ENCODE measurements at places on chromosomes 16 and 17.

- no peak for DNase-seq
Observed at GRCh38 chr16:27291722-27292240, 22.0 kb upstream of the IL4R start.

GRCh38 chr17:57257195-57257894, 1.0 kb downstream of the MSI2 start:
- no peak for DNase-seq

- no peak for DNase-seq
Observed at GRCh38 chr16:78365366-78365765, 265.9 kb downstream of the WWOX start.

DNA sequence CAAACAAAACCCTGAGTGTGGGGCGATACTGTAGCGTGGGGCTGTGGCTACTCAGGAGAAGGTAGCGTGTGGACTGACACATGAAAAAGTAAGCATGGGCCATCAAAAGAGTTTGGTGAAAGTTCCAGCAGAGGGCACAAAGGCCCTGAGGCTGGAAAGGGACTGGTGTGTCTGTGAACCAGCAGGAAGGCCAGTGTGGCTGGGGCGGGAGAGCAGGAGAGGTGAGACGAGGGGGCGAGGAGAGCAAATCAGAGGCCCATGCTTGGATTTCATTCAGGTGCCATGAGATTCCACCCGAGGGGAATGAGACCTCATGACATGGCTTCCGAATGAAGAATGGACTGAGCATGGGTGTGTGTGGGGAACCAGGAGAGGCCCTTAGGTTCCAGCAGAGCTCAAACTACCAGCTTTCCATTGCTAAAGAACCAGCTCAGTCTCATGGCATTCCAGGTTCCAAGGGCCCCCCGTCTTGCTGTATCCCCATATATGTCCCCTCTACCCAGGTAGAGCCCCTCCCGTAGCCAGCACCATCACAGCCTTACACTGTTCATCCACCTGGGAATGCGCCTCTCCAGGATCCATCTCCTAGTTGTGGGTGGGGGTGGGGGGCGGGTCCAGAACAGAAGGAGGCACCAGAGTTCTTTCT, 31.1 kb downstream of the TRPV2 start:
- DNase-seq: no peak

DNA sequence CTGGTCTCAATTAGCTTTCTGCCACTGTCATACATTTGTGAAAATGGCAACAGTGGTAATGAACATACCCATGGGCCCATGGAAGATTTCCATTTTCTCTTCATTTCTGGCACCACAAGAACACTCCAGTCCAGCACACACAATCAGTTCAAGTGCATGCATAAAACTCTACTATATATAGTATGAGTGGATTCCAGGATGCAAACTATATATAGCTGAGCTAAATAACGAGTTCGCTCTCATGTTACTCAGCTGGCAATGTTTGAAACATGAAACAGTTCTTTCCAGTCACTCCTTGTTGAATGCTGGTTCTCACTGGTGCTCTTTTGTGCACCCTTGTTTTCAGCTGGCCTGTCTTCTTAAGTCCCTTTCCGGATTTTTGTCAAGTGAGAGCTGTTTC, 75.2 kb upstream of the DHX40 start:
- DNase-seq: no peak

DNA sequence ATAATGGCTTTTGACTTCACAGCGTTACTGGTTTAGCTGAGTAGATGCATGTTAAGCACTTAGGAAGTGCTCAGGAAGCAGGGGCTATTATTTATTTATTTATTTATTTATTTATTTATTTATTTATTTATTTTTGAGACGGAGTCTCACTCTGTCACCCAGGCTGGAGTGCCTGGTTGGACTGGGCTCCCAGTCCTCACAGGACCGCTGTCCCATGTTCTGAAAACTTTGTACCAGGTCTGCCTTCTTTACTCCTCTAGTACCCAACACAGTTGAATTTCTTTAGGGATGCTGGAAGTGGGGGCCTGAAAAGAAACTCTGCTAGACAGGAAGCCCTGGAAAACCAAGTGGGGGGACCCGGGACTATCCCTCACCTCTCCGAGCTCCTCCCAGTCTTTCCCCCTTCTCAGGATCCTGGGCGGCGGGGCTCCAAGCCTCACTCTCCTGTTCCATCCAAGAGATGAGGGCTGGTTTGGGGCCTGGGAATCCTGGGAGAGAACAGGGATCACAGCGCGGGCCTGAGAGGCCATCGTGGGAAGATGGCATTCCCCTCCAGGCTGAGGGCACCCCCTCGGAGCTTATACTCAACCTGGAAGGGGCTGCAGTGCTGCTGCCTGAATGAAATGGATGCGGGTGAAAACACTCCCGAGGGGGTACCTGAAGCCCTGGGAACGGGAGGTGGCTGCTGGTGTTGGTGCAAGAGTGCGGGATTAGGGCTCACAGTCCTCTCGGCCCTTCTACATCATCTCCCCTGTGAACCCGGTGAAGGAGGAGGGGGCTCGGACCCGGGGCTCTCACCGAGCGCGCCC, 674 bp downstream of the ZNF688 start:
- DNase-seq: peak; percentile 57

GRCh38 chr16:19236561-19237209, 48.8 kb upstream of the CLEC19A start:
- no peak for DNase-seq

DNA sequence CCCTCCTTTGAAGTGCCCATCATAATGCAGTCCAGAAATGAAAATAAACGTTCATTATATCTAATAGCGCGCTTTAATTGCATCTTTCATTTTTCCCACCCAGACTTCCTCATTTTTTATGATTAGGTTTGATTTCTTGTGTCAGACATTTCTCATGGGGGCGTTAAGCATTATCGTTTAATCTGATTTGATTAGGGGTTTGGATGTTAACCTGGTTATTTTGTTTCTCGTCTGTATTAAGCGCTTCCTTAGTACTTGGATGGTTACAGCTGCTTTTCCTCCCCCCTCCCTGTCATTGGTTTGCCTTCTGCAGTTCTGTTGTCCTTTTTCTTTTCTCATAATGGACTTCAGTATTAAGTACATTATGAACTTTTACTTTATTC, 540 bp downstream of the MFSD11 start:
- no peak for DNase-seq

DNA sequence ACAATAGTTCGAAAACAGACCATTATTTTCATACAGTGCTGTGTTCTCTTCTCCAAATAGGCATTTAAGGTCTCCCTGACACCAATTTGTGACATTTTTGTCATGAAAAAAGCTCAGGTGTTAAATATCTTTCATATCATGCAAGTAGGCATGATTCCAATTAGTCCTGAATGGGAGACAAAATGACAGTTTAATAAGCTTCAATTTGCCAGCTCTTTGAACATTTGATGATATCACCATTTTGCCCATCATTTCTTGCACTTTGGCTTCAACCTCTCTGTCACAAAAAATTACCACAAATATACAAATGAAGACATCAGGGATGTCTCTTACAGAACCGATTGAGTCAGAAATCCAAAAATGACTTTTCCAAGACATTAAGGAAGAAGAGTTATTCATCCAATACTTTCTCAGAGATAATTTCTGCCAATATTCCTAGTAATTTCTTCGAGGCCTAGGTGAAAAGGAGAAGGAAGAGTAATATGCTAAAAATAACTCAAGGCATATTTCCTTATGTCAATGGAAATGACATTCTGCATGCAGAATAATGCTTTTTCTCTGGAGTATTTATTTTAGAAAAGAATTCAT, 298.1 kb downstream of the CEP112 start:
- DNase-seq: no peak

- DNase-seq: no peak
Observed at GRCh38 chr17:55458978-55459377, 37.3 kb upstream of the MMD start.

DNA sequence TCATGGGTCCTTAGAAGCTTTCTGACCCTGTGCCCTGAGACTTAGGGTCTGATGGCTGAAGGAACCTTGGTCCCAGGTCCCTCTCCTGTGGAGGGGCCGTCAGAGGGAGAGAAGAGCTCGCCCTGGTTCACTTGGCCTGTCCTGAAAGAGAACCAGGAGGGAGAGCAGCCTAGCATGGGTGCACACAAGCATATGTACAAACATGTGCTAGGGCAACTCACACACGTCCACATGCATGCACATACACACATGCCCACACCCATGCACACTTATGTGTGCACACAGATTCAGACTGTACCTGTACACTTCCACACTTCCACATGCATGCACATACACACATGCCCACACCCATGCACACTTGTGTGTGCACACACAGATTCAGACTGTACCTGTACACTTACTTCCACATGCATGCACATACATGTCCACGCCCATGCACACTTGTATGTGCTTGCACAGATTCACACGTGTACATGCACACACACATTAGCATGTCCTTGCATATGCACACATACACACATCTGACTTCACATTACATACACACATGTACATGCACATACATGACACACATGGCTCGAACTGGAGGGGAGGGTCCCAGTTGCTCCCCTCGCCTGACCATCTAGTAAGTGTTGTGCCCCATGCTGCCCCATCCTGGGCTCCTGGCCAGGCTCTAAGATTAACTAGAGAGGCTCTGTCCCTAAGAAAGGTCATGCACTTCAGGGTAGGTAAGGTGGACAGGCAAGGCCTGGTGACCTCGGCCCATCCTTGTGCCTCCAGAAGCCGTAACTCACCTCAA, 122.0 kb downstream of the METRNL start:
- DNase-seq: no peak

DNA sequence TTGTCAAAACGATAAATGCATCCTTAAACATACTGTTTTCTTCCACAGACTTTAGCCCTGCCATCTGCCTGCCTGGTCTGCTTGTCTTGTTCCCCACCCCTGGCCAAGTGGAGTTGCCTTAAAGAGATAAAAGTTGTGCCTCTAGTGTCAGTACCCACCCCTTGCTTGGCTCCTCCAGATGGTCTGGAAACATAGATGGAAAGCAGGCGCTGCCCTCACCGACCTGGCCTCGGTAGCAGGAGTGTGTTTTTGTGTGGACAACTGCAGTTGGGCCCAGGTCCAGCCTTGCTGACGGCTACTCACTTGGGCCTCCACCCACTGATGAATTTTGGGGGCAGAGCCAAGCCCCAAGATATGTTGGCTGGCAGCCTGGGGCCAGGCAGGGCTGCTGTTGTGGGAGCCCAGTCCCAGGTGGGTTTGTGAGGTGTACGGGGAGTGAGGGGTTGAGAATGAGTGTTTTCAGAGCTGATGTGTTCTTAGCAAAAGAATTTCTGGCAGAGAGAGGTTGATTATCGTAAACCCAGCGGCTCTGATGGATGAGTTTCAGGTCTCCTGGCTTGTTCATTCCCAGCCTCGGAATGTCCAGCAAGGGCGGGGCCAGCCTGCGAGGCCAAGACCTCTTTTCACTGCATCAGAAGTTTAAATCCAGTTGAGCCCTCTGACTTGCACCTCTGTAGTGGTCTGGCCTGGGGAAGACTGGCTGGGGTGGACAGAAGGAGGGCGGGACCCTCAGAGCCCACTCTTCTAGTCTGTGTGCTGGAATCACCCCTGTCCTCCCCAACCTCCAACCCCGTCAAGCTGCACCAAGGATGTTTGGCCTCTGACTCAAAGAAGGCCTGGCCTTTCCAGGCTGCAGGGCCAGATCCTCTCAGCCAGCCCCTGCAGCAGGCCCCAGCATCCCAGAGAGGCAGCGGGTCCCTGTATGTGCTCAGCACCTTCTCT, 179.7 kb downstream of the RAB11FIP4 start:
- DNase-seq: no peak

GRCh38 chr16:87407511-87408112, 15.5 kb downstream of the MAP1LC3B start:
- DNase-seq: no peak

DNA sequence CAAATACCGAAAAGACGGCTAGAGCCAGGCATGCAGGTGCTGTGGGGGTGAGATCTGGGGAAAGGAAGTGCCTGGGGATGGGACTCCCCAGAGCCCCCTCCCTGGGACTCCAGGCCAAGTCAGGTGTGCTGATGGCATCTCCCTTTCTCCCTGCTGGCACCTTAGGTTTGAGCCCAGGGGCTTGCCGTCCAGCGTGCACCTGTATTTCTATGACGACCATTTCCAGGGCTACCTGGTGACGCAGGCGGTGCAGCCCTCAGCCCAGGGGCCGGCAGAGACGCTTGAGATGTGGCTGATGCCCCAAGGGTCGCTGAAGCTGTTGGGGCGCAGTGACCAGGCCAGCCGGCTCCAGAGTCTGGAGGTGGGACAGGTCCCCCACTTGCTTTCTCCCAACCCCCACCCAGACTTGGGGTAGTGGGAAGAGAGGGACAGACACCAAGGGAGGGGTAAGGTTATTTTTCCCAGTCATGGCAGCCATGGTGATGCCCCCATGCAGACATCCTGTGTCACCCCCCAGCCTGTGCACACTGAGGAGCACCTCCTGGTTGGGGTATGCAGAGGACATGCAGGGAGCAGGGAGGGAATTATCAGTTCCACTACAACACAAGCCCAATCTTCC, 11.1 kb downstream of the XYLT2 start:
- DNase-seq: no peak

GRCh38 chr16:5033256-5034166, at the start of gene NAGPA:
TSS of gene NAGPA (minus strand) at chr16:5033935. CDS start at chr16:5033914, 21 bp downstream.
- peak; percentile 82 for DNase-seq

DNA sequence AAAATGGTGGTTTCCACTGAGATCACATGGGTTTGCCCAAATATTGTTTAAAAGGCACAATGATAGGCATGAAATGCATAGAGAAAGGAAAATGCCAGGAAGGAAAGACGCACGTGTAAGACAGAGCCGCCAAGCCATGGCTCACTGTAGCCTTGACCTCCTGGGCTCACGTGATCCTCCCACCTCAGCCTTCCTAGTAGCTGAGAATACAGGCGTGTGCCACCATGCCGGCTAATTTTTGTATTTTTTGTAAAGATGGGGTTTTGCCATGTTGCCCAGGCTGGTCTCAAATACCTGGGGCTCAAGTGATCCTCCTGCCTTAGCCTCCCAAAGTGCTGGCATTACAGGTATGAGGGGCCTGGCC, 4.0 kb downstream of the BHLHA9 start:
- DNase-seq: no peak

- DNase-seq: no peak
Observed at GRCh38 chr17:45009676-45010467, 41.6 kb downstream of the DCAKD start.

DNA sequence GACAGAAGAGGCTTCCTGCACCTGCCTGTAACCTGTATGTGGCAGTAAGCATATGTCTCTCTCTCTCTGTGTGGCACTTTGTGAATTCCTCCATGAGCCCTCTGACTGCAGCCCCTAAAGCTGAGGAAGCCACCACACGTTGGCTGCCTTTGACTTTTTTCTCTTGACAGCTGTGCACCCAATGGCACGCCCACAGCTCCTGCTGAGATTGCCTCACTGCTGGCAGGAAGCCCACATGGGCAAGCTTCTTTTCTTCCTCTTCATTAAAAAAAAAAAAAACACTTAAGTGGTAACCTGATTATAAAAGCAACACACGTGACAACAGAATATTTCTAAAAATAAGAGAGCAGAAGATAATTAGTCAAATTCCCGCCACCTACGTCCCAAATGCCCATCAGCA, 34.0 kb upstream of the PIRT start:
- no peak for DNase-seq

Measured in hippocampal formation (tissue), 2 donors.